Ureter (tissue), 1 donor: ENCODE measurements at places on chromosomes 13 and 19. TPM values are rescaled to one million over a fixed set of nuclear protein-coding genes. Genes with fewer than 3 reads are reported as not detected.

The IZUMO1 gene
- 0.91 TPM for total RNA-seq

The PSG11 gene
- not detected for total RNA-seq

The ZNF557 gene
- total RNA-seq = 14.8 TPM

The IZUMO4 gene
- total RNA-seq = 5.9 TPM

The SIAH3 gene
- 0.08 TPM for total RNA-seq

The ZNF549 gene
- total RNA-seq = 12.2 TPM

The NPHS1 gene
- total RNA-seq = not detected

The LILRB5 gene
- total RNA-seq = 5.3 TPM

The SOX1 gene
- total RNA-seq = not detected

The ZNF418 gene
- total RNA-seq = 12.1 TPM

The PLIN3 gene
- 35.7 TPM for total RNA-seq

The ZNF682 gene
- total RNA-seq = 26.2 TPM

The MEDAG gene
- 6.6 TPM for total RNA-seq

The ZNF253 gene
- 27.5 TPM for total RNA-seq

The ZNF493 gene
- total RNA-seq = 36.1 TPM

The ATP13A1 gene
- 74.9 TPM for total RNA-seq

The UGGT2 gene
- 79.0 TPM for total RNA-seq

The JUNB gene
- 191 TPM for total RNA-seq
